ENCODE measurements at places on chromosomes 4 and X. TPM values are rescaled to one million over a fixed set of nuclear protein-coding genes. Genes with fewer than 3 reads are reported as not detected.

The ETDA gene
- not detected for total RNA-seq

The RBM46 gene
- not detected for total RNA-seq

The KLKB1 gene
- total RNA-seq: 4.5 TPM

The CCKAR gene
- total RNA-seq: not detected

The FHDC1 gene
- total RNA-seq: 32.8 TPM

The BANK1 gene
- 0.53 TPM for total RNA-seq

The PABPC4L gene
- total RNA-seq: not detected

The GABRE gene
- 122 TPM for total RNA-seq

The CD40LG gene
- not detected for total RNA-seq

DNA sequence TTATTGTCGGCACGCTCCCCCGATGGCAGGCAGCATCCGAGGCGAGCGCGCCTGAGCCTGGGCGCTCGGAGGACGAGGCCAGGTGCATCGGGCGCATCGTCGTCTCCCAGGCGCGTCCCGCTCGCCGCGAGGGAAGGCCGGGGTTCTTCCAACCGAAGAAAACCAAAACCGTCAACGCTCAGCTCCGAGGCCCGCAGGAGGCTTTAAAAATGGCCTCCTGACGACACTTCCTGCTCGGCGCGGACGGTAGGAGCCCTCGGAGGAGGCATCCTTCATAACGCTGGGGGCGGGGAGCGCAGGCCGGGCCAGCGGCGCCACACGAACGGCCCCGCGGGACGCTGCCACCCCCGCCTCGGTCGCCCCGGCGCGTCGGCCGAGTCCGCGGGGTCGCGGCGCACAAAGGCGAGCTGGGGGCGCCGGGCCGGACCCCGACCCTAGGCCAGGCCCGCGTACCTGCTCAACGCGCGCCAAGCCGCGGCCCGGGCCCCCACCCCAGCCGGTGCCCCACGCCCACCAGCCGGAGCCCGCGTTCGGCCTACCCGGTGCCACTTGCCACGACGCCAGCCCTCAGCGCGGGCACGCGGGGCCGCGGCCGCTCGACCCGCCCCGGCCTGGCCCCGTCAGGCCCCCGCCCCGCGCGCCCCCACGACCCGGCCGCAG is 501 bp downstream of the ZNF518B start:
- no peaks in the 10 kb centered on the region for H3K36me3 ChIP-seq
- peak; percentile 60 for DNase-seq
- peak overlapping the region; percentile 94 for H3K4me3 ChIP-seq
- H3K27me3 ChIP-seq: no peaks in the 10 kb centered on the region

DNA sequence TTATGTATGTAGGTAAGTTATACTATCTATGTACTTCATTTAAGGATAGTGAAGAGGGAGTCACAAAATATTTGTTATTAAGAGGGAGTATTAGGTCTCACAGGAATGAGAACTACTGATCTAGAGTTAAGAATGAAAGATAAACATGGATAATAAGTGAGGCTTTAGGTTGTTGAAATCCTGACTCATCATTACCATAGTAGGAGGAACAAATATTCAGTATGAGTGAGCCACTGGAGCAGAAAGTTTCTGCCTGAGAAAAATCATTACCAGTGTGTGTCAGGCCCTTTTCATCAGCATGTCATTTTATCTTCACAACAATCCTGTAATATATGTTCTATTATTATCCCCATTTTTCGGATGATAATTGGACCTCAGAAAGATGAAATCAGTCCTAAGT is 27.2 kb upstream of the IGSF1 start:
- no peak overlapping the region for H3K4me3 ChIP-seq
- H3K27ac ChIP-seq: no peak overlapping the region
- no peak for DNase-seq
- no peaks in the 10 kb centered on the region for H3K27me3 ChIP-seq

- H3K27ac ChIP-seq: no peak overlapping the region
- no peaks in the 10 kb centered on the region for H3K4me1 ChIP-seq
- no peaks in the 10 kb centered on the region for H3K27me3 ChIP-seq
- no peak for DNase-seq
- no peak overlapping the region for H3K4me3 ChIP-seq
- H3K36me3 ChIP-seq: no peaks in the 10 kb centered on the region
Measured at GRCh38 chrX:104370089-104370488, 115.4 kb upstream of the ESX1 start.

GRCh38 chr4:113008716-113009115 is 40.7 kb upstream of the ANK2 start:
- no peaks in the 10 kb centered on the region for H3K36me3 ChIP-seq
- no peaks in the 10 kb centered on the region for H3K27me3 ChIP-seq
- H3K27ac ChIP-seq: no peak overlapping the region
- H3K4me1 ChIP-seq: no peaks in the 10 kb centered on the region

GRCh38 chr4:4182835-4183568 is 43.7 kb downstream of the OTOP1 start:
- H3K4me1 ChIP-seq: no peaks in the 10 kb centered on the region
- DNase-seq: no peak
- no peaks in the 10 kb centered on the region for H3K27me3 ChIP-seq
- H3K36me3 ChIP-seq: no peaks in the 10 kb centered on the region
- H3K4me3 ChIP-seq: no peak overlapping the region

- H3K4me3 ChIP-seq: no peak overlapping the region
- H3K27me3 ChIP-seq: no peaks in the 10 kb centered on the region
- peak overlapping the region; percentile 75 for H3K27ac ChIP-seq
- DNase-seq: no peak
- no peaks in the 10 kb centered on the region for H3K36me3 ChIP-seq
Measured at GRCh38 chr4:15375667-15376066, 52.2 kb upstream of the C1QTNF7 start.

DNA sequence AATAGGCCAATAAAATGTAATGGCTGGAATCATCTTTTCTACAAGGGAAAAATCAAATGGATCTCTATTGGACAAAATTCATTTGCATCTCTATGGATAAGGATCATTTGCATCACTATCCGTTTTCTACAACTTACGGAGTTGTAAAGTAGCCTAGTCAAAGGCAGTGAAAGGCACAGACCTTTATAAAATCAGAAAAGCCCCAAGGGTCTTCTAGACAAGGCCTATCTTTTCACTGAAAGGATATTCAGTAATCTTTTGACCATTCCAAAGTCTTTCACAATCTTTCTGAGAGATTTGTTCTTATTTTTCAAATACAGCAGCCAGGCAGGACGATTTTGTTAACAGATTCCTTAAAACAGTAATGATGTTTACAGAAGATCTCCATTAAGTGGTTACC is 119.5 kb upstream of the JADE1 start:
- H3K36me3 ChIP-seq: no peaks in the 10 kb centered on the region
- no peaks in the 10 kb centered on the region for H3K4me1 ChIP-seq
- no peak overlapping the region for H3K27ac ChIP-seq
- no peak overlapping the region for H3K4me3 ChIP-seq
- DNase-seq: no peak

GRCh38 chr4:80492761-80493160 is 157.2 kb downstream of the CFAP299 start:
- H3K27ac ChIP-seq: peak overlapping the region; percentile 27
- DNase-seq: peak; percentile 67
- no peaks in the 10 kb centered on the region for H3K27me3 ChIP-seq
- no peaks in the 10 kb centered on the region for H3K4me1 ChIP-seq
- no peak overlapping the region for H3K4me3 ChIP-seq

- H3K36me3 ChIP-seq: no peaks in the 10 kb centered on the region
- no peak overlapping the region for H3K27ac ChIP-seq
- H3K4me3 ChIP-seq: no peak overlapping the region
- no peaks in the 10 kb centered on the region for H3K27me3 ChIP-seq
- no peaks in the 10 kb centered on the region for H3K4me1 ChIP-seq
Measured at GRCh38 chrX:115679460-115679859, 118.5 kb downstream of the PLS3 start.

DNA sequence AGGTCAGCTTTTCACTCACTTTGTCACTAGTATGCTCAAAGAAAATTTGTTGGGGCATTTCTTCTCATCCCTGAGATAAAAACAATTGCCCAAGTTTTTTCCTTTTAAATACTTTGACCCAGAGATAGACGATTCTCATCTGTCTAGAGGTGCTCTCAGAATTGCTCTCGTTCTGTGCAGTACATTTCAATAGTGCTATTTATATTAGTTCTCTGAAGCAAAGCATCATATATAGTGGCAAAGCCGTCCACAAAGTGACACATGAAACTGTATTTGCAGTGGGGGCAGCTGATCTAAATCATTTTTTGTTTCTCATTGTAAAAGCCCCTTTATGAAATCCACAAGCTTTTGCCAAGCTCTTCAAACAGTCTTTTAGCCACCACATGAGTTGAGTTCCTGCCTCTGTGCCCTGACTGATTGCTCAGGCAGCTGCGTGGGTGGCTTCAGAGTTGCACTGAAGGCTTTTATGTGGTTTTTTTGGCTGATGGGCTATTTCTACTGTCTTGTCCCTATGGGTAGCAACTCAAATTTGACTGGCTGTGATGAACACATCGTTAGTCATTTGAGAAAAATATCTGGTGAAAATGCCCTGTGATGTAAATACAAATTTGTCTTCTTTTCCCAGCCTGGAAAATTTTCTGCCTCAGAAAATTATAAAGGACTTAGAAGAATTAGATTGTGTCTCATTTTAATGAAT is 119.1 kb upstream of the OTUD4 start:
- H3K27me3 ChIP-seq: no peaks in the 10 kb centered on the region
- no peak for DNase-seq
- no peaks in the 10 kb centered on the region for H3K4me1 ChIP-seq
- no peak overlapping the region for H3K27ac ChIP-seq
- H3K4me3 ChIP-seq: no peak overlapping the region

DNA sequence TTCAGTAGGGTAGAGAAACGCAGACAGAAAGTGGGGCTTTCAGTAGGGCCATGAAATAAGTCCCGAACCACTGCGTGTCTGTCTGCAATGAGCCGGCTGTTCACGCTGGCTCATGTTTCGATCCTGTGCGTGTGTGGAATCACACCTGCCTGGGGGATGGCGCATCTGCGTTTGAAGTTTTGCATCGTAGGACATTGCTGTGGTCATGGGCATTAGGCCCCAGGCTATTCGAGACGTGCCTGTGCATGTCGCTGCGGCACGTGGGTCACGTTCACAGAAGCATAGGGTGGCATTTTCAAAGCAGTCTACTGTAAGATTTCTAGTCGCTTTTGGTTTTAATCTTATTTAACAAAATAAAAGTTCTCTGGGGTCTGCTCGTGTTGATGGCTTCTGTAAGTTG is 25.5 kb upstream of the HGFAC start:
- H3K4me1 ChIP-seq: no peaks in the 10 kb centered on the region
- no peak overlapping the region for H3K27ac ChIP-seq
- H3K27me3 ChIP-seq: no peaks in the 10 kb centered on the region
- H3K4me3 ChIP-seq: no peak overlapping the region
- DNase-seq: peak; percentile 18

DNA sequence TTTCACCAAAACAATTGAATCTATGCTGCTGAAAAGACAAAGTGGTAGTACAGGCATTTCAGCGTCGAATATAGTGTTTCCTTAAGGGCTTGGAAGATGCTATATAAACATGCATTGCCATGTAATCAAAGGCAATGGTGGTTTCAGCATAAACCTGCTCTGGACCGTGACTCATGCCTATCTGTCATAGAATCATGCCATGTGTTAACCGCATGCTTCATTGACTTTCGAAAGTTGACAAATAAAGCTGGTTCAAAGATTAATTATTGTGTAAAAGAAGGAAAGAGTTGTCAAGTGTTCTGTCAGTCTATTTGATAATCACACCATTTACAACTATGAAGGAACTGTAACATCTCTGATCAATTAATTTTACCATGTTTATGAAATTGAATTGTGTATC is 83.2 kb downstream of the FUNDC1 start:
- no peak overlapping the region for H3K4me3 ChIP-seq
- H3K27me3 ChIP-seq: no peaks in the 10 kb centered on the region
- H3K4me1 ChIP-seq: no peaks in the 10 kb centered on the region
- no peaks in the 10 kb centered on the region for H3K36me3 ChIP-seq
- DNase-seq: no peak
- H3K27ac ChIP-seq: no peak overlapping the region

DNA sequence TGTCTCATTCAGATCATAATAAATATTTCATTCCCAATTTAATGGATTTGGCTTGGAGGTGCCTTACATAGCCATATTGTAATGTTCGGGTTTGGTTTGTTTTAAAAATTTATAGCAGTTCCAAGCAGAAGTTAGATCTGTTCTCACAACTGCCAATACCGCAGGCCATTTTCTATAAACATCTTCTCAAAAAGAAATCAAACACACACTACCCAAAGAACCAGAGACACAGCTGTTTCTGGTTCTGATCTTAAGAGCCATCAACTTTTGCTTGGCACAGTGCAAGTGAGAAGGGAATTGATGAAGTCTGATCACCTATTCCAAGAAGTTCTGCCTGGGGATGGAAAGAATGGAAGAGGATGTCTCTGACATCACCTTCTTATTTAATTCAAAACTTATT is 22.9 kb downstream of the MID1IP1 start:
- H3K4me3 ChIP-seq: no peak overlapping the region
- DNase-seq: no peak
- H3K36me3 ChIP-seq: no peaks in the 10 kb centered on the region
- H3K4me1 ChIP-seq: no peaks in the 10 kb centered on the region

DNA sequence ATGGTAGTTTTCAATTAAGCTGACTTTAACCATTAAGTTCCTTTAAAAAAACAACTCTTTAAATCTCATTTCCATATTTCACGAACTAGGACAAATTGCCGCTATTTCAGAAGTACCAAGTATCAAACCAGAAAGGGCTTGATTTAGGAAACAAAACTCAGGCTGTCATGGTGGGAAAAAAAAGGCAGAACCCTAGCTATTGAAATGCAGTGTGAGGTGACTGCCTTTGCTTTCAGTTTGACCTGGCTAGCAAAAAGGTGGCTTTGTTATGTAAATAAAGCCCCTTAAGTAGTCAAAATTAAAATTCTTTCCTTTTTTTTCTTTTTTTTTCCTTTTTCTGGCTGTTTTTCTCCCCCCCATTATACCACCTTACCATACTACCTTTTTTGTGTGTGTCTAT is 40.6 kb upstream of the CYP2U1 start:
- no peaks in the 10 kb centered on the region for H3K4me1 ChIP-seq
- no peaks in the 10 kb centered on the region for H3K27me3 ChIP-seq
- no peak for DNase-seq
- no peak overlapping the region for H3K27ac ChIP-seq

- no peaks in the 10 kb centered on the region for H3K4me1 ChIP-seq
- H3K27me3 ChIP-seq: no peaks in the 10 kb centered on the region
- no peaks in the 10 kb centered on the region for H3K36me3 ChIP-seq
- H3K4me3 ChIP-seq: no peak overlapping the region
- no peak for DNase-seq
Measured at GRCh38 chrX:133653358-133653757, 238.1 kb upstream of the GPC4 start.

DNA sequence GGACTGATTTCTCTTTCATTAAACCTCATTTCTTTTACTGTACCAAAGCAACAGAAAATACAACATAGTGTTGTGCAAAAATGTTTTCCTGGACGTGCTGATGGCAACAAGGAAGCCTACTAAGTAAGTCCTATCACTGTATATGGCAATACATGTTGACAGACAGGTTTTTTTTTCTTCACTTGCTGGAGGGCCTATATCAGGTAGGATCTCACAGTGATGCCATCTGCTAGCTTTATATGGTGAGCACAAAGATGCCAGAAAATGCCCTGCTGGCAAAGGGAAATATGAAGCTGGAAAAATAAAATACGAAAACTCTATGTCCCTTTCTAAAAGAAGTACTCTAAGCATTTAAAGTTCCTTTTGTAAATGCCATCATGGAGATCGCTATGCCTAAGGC is 119.0 kb upstream of the PDLIM3 start:
- H3K36me3 ChIP-seq: no peaks in the 10 kb centered on the region

All from Peyer's patch (tissue), 4 donors.